ENCODE measurements at places on chromosomes 11 and 22.

GRCh38 chr11:69002110-69002569 lies 10.9 kb downstream of the MRGPRF start:
- DNase-seq, result no peak

DNA sequence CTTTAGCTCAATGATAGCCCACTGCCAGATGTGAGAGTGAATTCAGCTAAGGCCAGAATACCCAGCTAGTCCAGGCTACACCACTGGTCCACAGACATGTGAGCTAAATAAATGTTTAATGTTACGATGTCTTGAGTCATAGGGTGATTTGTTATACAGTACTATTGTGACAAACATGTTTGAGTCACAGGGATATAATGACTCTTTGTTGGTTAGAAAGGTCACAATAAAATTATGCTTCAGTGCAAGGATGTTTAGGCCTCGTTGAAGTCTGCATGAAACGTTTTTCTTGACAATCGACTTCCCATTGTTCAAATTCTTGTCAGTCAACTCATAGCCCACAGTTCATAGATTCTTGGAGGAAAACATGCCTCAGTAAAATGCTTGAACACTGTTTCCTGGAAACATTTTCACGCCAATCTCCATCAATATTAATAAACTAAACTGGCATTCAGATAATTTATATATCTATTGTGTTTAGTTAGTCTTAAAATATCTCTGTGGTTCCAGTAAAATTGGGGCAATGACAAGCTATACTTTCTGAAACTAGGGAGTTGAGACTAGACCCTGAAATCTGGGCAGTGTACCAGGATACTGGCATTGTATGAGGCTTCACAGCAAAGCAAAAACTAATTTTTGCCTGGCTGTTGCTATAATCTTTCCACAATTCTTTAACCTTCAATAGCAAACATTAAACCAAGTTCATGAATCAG lies 650.8 kb upstream of the KIRREL3 start:
- DNase-seq, result no peak

DNA sequence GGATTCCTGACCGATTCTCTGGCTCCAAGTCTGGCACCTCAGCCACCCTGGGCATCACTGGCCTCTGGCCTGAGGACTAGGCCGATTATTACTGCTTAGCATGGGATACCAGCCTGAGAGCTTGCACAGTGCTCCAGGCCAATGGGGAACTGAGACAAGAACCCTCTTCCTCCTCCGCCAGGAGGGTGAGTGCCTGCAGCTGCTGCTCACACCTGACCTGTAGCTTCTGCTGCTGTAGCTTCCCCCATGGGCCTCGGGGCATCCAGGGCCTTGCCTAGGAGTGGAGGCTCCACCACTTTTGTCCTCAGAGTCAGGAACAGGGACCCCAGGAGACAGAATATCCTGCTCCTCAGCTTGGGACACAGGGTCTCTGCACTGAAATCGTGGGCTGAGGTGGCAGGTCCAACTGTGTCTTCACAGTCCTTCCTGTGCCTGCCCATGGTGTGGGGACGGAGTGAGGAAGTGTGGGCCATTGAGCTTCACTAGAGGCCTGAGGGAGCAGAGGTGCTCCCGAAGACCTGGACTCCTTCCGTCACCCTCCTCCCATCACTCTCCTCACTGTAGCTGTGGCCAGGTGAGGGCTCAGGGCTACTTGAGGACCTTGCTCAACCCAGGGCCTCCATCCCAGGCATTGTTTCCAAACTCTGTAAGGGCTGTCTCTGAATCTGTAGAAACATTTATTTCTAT lies 103.8 kb downstream of the ZNF280B start:
- DNase-seq, result no peak

DNA sequence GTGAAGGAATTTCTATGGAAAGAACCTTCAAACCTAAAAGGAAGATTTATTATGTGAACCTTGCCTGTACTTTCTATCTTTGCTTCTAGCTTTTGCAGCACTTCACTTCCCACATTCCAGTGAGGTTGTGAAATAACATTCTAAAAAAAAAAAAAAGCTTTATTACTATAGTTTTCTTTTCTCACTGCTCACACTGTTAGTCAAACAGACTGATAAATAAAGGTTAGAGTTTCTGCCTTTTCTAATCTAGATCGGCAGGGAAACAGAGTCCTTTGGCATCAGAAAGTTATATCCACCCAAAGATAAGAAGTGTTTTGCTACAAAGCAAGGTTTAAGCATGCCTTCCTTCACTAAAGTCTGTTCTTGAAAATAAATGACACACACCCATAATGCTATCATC lies 2.8 kb downstream of the AAMDC start:
- DNase-seq, result peak; percentile 80

DNA sequence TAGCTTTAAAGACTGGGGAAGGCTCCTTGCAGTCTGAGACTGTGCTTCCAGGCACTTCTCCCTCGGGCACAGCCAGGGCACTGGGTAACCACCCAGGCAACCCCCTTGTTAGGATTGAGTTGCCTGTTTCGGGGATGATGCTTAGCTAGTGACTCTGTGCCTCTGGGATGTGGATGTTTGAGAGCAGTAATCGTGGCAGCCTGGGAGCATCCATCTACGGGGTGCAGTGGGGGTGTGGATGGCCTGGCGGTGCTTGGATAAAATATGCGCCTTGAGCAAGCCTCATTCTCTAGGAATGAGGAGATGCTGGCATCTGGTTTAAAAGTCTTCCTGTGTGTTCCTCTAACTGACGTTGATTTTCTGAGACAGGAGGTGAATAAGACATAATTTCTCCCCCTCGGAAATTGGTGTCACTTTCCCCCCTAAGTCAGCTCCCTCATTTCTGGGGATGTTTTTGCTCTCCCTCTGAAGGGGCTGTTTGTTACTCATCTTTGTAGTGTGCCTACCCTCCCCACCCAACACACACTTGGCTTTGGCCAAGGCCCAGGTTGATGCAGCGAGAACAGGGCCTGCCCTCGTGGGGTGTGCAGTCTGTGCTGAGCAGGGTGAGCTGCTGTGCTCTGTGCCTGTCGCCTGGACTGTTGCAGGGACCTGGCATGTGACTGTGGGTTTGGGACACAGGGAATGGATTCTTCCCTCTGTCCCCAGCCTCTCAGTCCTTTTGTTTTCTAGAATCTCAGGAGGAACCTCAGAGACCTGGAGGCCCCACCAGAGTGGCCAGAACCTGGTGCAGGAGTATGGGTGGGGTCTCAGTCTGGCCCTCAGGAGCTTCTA lies 2.0 kb downstream of the GNAZ start:
- no peak for DNase-seq

- no peak for DNase-seq
Measured at GRCh38 chr11:1044160-1044559, 7.6 kb upstream of the MUC6 start.

- DNase-seq, result no peak
Measured at GRCh38 chr11:81819462-81819861, 914.2 kb downstream of the FAM181B start.

DNA sequence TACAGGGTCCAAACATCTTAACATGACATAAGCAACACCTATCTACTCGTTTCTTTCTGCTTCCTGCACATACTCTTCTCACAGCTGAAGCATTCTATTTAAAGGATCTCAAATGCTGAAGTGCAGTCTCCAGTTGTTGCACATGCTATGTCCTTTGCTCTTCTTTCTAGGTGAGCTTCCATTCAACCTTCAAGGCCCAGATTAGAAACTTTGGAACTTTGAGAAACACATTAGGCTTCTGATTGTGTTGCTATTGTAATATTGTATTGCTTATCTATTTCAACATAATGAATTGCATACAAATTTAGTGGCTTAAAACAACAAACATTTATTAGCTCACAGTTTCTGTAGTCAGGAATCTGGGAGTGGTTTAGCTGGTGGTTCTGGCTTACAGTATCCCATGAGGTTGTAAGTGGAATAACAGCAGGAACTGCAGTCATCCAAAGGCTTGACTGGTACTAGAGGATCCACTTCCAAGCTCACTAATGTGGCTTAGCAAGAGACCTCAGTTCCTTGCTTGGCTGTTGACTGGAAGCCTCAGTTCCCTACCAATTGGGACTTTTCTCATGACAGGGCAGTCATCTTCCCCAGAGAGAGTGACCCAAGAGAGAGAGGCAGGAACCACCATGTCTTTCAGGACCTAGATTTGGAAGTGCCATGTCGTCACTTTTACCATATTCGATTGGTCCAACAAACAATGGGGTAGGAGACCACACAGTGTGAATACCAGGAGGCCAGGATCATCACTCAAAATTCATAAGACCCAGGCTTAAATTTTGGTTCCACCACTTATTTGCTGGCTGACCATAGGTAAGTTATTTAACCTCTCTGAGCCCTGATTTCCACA lies 27.2 kb upstream of the RASSF10 start:
- DNase-seq, result no peak

GRCh38 chr11:14193644-14194043 lies 165.3 kb downstream of the RRAS2 start:
- DNase-seq, result no peak

- DNase-seq, result no peak
Measured at GRCh38 chr11:114483929-114484328, 44.7 kb downstream of the REXO2 start.

GRCh38 chr11:63671322-63672155 lies at the start of gene ATL3:
TSS of gene ATL3 (minus strand) at chr11:63671376. CDS start at chr11:63671335, 41 bp downstream.
- DNase-seq, result peak; percentile 99

- no peak for DNase-seq
Measured at GRCh38 chr11:1442163-1442562, 44.4 kb downstream of the MOB2 start.

DNA sequence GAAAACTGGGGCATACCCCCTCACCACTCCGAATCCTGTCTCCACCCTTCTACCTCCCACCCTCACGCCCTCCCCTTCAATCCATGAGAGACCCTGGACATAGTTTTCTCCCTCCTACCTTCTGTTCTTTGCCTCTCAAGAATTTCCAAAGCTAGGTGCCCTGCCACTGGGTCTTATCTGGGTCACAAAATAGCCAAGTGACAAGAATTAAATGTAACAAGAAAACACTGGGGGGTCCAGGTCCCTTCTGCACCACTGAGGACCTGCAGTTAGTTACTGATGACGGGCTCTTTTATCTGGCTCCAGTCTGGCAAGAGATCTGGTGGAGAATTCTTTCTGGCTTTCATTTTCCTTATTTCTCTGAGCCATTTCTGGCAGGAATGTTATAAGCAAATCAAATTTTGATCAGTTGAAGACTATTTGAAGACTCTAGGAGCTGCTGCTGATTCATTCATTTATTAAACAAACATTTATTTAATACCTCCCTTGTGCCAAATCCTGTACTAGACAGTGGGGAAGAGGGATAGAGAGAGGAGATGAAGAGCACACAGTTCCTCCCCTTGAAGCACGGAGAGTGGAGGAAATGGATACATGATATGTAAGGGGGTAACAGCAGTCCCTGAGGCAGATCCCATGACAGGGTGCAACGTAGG lies 135.2 kb downstream of the RRAS2 start:
- DNase-seq, result no peak

GRCh38 chr11:46160100-46160499 lies 38.8 kb upstream of the PHF21A start:
- DNase-seq, result no peak

DNA sequence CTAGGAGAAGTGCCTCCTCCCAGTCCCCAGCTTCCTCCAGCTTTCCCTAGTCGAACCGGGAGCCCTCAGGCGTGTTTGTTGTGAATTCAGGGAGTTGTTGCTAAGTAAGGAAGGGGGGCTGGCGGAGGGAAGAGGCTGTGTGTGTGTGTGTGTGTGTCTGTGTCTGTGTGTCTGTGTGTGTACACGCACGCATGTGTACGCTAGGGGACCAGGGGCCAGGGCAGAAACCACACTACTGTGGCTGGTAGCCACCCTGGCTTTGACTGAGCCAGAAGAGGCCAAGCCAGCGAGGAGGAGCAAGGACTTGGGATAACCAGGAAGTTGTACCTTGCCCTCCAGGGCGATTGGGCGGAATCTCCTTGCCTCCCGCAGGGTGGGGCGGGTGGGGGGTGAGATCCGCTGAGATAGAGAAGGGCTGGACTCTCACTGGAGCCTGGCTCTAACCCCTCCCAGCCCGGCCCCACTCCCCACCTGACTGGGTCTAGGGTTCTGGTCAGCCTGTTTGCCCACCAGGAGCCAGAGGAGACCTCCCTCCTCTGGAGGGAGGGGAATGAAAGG lies 7.5 kb downstream of the BCL9L start:
- no peak for DNase-seq

DNA sequence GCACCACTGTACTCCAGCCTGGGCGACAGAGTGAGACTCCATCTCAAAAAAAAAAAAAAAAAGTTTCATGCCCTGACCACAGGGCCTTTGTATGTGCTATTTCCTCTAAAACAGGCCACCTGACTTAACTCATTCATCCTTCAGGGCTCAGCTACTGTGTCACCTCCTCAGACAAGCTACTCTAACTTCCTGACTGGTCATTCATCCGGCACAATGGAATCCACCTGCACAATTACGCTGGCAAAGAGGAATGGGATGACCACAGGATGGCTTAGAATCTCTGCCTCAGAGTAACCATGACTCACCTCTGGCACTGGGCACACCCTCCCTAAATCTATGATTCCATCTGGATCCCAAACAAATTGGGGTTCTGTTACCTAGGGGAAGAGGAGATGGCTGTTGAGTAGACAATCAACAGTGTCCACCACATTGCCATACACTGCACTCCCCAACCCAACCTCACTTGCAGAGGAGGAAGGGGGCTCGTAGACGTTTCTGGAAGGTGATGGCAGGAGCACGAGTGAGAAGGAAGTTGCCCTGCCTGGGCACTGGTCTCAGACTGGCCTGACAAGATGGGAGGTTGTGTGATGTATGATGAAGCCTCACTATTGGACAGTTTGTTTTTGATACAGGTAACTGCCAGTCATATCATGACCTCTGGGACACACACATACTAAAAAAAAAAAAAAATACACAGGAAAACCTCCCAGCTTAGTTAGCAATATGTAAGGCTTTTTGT lies 22.8 kb upstream of the HMOX1 start:
- DNase-seq, result no peak

- peak; percentile 64 for DNase-seq
Measured at GRCh38 chr11:94525546-94526324, 13.5 kb downstream of the C11orf97 start.

DNA sequence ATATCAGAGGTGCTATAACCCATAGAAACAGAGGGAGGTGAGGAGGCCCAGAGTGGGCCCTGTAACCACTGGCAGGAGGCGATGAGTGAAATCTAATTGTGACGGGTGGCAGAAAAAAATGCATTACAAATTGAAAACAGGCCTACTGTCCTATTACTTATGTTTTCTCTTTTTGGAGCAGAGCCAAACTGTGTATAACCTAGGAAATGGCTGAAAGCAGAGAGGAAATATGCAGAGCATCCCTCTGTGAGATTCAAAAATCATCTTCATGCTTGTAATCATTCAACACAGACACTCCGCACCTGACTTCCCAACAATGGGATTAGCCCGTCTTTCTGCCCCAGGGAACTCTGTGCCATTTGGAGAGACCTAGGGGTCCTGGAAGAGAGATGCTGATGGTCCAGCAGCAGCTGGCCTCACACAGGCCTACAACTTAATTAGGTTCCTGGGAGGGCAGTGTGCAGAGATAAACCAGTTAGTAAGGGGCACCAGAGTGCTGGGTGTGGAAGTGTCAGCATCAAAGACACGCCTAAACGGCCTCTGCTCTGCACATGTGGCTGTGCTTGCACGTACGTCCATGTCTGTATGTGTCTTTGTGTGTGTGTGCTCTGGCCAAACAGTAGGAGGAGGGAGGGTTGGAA lies 41.8 kb downstream of the MAP6 start:
- DNase-seq, result no peak

- DNase-seq, result peak; percentile 44
Measured at GRCh38 chr22:49826603-49827270, 936 bp downstream of the BRD1 start.
